ENCODE measurements at places on chromosomes 4 and X.

DNA sequence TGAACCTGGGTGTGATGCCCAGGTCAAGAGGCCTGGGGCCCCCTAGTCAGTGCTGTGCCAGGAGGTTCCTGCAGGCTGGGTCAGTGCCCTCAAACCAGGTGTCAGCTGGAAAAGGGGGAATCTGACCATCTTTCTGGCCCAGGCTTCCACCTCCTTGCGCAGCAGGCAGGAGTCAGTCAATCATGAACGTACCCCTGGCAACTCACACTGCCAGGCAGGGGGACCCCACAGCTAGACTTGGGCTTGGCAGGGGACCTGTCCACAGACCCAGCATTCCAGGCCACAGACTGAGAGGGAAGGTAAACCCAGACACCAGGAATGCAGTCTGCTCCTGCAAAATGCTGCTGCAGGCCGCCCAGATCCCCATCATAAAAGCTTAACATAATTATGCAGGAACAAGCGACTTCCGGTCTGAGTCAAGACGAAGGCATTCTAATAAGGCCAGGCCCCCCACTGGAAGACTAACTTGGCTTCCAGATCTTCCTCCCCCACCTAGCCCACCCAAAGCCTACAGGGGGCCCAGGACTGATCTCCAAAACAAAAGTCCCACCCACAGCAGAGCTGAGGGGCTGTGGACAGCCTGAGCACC is 156.3 kb downstream of the BCOR start:
- no peak for DNase-seq

GRCh38 chr4:108135549-108136209 is 33.1 kb downstream of the LEF1 start:
- DNase-seq = no peak

DNA sequence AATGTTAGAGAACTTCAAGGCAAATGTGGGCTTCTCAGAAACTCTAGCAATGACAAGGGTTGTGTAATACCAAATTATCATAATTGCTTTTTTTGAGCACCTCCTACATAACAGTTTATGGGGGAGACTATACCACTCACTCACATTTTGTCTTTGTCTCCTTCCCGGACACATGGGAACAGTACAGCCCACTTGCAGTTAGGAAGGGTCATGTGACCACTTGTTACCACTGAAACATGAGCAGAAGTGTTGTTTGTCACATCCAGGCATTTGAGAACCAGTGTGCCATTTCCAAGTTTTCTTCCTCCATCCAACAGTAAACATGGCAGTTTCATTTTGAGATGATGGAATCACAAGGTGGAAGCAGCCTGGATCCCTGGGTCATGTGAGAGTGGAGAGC is 6.9 kb downstream of the MAGEA11 start:
- DNase-seq = no peak

- no peak for DNase-seq
Observed at GRCh38 chrX:153673428-153674218, at the start of gene PNCK. PNCK (minus strand) TSS chrX:153673813; CDS start chrX:153673076, 737 bp downstream.

DNA sequence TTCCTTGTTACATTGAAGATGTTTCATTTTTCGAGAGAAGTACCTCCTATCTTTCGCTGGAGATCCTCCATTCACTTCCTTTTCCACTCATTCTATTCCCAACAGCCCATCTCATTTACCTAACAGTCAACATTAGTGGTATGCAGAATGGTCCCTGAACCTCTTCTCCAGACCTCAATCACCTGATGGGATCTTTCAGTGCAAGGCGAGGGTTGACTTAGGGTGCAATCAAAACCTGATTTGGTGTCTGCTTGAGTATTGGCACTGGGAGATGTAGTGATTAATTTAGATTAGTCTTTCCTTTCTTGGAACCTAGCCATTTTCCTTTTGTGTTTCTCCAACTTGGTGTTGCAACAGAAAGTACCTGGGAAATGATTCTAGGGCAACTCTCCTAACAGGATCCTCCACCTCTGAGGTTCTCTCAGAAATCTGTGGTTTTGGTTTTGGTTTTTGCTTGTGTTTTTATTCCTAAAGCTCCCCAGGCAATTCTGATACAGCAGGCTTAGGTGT is 18.4 kb downstream of the DDX3X start:
- DNase-seq = no peak

- no peak for DNase-seq
Observed at GRCh38 chr4:10947898-10948297, 263.3 kb upstream of the CLNK start.

- DNase-seq = no peak
Observed at GRCh38 chrX:150449313-150449712, 86.2 kb downstream of the MAMLD1 start.

DNA sequence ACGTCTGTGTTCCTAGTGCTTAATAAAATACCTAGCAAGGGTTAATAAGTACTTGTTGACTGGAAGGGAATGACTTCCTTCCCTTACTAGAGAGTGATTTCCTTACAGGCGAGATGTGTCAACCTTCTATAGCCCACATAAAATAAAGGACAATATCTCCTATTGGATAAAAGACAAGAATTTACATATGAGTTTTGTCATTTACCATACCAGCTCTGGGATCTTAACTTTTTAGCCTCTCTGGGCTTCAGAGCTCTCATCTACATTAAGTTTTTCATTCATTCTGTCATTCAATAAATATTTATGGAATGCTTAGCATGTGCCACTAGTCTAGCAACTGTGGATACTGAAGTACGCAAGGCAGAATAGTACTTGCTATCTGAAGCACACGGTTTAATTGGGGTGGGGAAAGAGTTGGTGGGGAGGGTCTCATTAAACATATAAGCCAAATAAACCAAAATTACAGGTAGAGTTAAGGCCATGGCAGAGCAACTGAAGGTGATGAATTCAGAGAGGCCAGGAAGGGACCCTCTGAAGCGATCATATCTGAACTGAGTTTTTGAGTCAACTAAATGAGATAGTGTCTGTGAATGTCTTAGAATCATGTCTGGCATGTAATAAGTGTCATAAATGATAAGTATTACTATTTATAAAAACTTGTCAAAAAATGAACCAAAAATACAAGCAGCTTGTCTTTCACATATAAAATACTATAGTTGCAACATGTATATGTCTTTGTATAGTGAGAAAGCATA is 91.6 kb upstream of the BMP2K start:
- no peak for DNase-seq

DNA sequence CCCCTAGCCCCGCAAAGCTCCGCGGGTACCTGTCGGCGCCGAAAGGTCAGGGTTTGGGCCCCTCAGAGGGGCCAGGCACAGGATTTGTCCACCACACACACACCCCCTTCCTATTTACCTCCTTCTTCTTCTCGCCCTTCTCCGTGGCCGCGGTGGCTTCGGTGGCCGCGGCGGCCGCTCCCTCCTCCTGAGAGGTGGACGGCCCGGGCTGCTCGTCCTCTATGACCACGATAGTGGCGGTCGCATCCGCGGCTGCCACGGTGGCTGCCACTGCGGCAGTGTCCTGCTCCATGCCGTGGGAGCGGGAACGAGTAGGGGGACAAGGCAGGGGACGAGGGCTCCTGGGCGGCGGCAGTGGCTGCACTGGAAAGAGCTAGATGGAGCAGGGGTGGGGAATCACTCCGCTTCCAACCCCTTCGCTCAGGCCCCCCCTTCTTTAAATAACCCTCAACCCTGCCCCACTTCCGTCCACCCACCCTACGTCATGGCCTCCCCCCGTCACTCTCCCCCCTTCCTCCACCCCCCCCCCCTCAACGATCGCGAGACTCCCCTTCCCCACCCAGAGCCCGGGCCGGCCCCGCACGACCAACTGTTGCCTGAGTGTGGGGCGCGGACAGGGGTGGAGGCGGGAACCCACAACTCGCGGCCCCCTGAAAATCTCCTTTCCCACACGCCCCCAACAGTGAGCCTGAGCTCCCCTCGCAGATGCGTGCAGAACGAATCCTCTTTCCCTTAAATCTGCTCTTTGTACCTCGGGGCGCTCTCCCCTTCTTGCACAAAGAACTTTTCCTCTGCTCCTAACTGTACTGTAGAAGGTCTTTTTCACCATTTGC is at the start of gene SMARCA1:
Gene SMARCA1 (minus strand): TSS at position 412 of the 833 bp plus-strand sequence. CDS start 120 bp downstream, at position 292.
- no peak for DNase-seq

DNA sequence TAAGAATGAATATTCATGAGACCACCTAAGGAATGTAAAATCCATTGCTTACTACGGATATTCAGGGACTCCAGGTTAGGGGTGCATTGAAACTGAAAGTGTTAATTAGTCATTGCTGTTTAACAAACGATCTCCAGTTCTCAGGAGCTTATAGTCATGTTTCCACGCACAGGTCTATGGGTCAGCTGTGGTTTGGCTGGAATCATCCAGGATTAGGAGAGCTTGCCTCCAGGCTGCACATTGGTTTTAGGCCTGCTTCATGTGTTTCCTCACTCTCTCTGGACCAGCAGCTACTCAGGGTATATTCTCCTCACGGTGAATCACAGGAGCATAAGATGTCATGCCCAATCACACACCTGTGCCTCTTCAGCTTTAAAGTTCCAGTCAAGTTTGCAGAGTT is 98.9 kb downstream of the ATXN3L start:
- DNase-seq = no peak

GRCh38 chr4:120056246-120056645 is 10.4 kb downstream of the MAD2L1 start:
- no peak for DNase-seq

- no peak for DNase-seq
Observed at GRCh38 chr4:152575533-152575932, 39.6 kb upstream of the FBXW7 start.

- DNase-seq = no peak
Observed at GRCh38 chrX:46694549-46694948, 64.4 kb downstream of the SLC9A7 start.

DNA sequence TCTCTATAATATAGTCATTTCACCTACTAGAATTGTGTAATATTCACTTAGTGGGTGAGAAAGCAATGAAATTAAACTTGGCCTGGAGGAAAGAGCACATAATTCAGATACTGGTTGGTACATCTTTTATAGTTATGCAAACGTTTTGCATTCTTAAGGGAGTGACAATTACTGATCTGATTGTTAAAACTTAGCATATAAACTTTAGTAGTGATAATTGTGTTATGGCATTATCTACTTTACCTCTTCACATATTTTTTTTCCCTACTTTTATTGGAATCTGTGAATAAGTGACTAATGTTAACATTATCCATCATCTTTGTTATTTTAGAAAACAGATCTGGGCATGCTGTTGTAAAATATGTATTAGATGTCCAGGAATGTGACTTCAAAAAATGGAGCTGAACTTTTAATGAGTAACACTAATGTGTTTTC is 217.4 kb upstream of the GIMD1 start:
- DNase-seq = no peak

GRCh38 chrX:101409043-101409442 is 1.0 kb downstream of the HNRNPH2 start:
- DNase-seq = no peak

GRCh38 chr4:106529348-106530023 is 160.9 kb upstream of the GIMD1 start:
- DNase-seq = no peak

- no peak for DNase-seq
Observed at GRCh38 chrX:43641691-43642090, 14.4 kb upstream of the MAOA start.

GRCh38 chr4:5018096-5018495 is 1.2 kb downstream of the CYTL1 start:
- DNase-seq = no peak

Measured in stimulated activated CD8-positive, alpha-beta memory T cell treated with anti-CD3 and anti-CD28 coated beads, Interleukin-2, amount 100 ng/mL, for 1 hour (primary cell).